ENCODE measurements at places on chromosomes 1 and 21.

GRCh38 chr1:221637641-221638041, 104.2 kb downstream of the DUSP10 start:
- DNase-seq, result no peak

DNA sequence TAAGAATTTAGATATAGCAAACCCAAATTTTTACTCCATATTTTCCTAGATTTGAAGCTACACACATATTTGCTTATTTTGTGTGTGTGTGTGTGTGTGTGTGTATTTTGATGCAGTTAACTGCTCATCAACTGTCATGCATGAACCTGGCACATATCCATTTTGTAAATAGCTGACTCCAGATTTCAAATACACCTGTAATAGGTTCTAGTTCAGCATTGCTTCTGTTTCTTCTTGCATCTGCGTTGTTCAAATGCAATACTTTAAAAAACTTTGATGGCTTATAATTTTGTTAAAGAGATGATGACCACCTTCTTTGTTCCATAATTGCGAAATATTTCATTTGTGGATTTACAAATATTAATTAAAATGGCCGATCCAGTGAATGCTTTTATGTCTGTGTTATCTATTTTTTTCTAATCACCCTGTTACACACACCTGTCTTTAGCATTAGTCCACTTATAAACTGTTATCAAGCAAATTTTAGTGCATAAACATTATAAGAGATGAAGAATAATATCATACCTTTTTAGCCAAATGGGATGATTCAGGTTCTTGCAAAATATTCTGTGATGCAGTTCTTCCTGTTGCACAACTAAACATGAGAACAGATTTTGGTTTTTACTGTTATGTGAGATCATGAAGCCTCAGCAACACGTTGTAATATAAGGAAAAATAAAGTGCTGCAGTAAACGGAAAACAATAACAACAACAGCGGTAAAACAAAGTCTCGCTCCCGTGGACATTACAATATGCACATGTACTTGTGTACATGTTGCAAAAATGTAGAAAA, 12.7 kb upstream of the S100A11 start:
- no peak for DNase-seq

GRCh38 chr1:187680823-187681222, 852.1 kb downstream of the PLA2G4A start:
- no peak for DNase-seq

DNA sequence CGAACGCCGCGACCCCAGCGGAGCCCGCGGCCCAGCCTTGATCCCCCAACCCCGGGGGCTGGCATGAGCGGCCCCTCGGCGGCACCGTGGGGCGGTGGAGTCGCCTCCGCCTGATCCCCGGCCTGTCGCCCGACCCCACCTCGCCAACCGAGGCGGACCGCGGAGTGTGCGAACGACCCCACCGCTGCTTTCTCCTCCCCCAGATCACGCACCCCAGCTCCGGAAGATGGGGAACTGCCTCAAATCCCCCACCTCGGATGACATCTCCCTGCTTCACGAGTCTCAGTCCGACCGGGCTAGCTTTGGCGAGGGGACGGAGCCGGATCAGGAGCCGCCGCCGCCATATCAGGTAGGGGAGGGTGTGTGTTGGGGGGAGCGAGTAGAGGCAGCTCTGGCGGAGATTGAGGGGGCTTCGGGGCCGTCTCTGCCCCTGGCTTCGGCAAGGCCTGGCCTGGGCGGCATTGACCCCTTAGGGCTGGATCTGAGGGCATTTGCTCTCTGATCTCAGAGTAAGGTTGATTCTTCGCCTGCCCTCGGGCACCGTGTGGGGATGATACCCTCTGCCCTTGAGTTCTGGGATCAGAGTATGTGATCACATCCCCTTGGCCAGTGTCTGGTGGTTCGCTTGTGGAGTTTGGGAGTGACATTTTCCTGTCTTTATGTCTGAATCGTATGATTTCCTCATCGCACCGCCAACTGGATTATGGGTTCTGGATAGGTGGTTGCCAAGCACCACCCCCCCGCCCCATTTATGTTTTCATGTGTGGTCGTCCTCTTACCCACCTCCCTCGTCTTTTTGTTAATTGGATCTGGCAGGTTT, 668 bp downstream of the RNF11 start:
- DNase-seq, result peak; percentile 29

DNA sequence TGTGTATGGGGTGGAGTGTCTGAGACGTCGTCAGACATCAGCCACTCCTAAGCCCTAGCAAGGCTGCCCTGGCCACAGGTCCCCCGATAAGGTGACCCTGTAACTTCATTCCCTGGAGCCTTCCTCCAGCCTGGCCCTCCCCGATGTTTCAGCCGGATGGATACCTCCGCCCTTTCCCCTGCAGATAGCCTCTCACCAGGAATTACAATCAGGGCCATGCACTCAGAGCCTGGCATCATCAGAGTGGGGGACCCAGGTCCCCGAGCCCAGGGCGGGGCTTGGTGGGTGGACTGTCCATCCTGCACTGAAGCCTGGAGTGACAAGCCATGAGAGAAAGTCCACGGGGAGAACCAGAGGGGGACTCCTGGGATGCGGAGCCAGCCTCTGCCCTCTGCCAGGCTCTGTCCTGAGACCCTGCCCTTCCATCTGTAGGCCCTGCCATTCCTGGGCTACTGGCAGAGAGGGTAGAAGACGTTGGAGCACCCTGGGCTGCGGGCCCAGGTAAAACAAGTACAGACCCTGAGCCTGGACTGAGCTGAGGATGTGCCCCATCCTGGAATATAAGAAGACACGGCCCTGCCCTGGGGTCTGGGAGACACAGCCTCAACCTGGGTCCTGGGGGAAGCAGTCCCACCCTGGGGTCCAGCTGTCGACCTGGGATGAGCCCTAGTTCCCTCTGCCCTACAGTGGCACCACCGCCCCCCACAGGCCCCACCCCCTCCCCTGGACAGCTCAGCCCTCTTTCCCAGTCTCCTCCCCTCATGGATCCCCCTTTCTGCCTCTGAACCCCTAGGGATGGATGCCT, 16.8 kb upstream of the ARF1 start:
- no peak for DNase-seq

GRCh38 chr1:110639724-110640386, 33.7 kb upstream of the KCNA2 start:
- DNase-seq, result no peak

- no peak for DNase-seq
Observed at GRCh38 chr1:44802306-44803061, 2.3 kb downstream of the PLK3 start.
